Activated CD8-positive, alpha-beta memory T cell treated with anti-CD3 and anti-CD28 coated beads, Interleukin-2, amount 50 U/mL, for 48 hours (primary cell): ENCODE measurements at places on chromosomes 3 and 15.

DNA sequence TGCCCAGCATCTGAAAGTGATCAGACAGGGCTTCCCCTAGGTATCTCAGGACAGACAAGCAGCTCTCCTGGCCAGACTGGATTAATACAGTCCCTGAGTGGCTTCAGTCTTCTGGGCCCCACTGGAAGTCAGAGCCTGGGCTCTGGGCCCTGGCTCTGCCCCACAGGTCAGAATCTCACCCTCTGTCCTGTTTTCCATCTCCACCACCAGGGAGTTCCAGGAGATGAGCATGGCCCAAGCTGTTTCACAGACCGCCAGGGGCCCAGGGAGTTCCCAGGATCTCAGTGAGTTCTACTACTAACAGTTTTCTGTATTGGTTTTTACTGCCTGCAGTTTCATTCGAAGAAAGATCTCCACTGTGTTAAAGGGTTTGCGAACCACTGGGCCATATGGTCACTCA is 131.5 kb downstream of the MEX3B start:
- DNase-seq: no peak

DNA sequence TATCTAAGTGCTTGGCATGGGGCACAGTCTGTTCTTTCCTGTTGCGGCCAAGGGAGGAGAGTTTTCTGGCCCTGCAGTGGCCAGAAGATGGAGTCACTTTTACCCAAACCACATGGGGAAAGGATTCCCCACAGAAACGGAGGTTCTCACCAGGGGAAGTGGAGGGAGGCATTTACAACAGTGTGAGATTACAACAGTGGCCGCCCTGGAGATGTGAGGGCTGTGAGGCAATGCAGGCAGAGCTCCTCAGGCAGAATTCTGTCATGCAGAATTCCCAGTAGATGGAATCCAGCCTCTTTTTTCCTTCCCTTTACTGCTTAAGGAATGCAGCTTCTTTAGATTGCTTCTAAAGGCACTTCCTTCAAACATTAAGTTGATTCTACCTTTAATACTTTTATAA is 83.1 kb downstream of the CACNA1D start:
- no peak for DNase-seq

- DNase-seq: no peak
Observed at GRCh38 chr15:81882504-81882903, 163.3 kb downstream of the MEX3B start.

DNA sequence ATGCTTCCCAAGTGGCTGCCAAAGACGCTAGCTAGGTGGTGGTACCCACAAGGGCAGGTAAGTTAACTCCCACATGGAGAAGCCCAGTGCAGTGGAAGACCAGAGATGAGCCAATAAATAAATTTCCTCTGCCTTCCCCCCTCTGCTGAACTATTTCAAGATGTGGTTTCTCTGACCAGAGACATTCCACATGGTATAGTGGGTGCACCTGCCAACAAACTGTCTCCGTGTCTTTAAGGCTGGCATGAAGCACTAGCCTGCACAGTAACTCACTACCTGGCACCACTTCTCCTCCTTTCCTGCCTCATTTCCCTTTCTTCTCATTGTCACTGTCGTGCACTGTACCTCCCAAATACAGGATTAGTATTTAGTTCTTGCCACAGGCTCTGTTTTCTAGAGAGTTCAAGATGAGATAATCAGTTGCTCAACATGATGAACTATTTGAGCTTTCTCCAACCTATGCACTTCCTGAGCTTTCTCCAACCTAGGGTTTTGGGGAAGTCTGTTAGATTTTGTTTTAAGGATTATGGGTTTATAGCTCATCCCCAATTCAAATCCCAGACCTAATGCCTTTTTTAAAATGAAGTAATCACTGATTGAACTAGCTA is 8.4 kb upstream of the CRTAP start:
- no peak for DNase-seq

- no peak for DNase-seq
Observed at GRCh38 chr3:188007897-188008296, 146.1 kb upstream of the LPP start.

GRCh38 chr3:85726241-85726640 is 767.5 kb downstream of the CADM2 start:
- DNase-seq: no peak

- DNase-seq: no peak
Observed at GRCh38 chr15:51368751-51369450, 27.4 kb downstream of the GLDN start.

GRCh38 chr3:27504749-27505148 is 20.6 kb upstream of the SLC4A7 start:
- no peak for DNase-seq

DNA sequence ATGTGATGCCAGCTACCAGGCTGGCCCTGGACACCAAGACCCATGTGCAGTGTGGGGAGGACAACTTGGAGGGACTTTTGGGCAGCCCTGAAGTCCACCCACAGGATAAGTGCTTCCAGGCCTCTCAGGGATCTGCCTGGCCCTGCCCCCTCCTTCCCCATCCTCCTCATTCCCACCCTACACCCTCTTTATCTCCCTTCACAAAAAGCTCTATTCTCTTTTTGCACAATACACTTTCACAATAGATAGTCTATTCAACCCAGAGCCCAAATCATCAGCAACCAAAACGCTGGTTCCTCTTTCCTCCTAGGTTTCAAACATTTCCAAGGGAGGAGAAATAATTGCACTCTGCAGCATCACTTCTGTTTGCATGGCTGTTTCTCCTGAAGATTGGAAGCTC is 7.8 kb upstream of the ZNF710 start:
- no peak for DNase-seq

DNA sequence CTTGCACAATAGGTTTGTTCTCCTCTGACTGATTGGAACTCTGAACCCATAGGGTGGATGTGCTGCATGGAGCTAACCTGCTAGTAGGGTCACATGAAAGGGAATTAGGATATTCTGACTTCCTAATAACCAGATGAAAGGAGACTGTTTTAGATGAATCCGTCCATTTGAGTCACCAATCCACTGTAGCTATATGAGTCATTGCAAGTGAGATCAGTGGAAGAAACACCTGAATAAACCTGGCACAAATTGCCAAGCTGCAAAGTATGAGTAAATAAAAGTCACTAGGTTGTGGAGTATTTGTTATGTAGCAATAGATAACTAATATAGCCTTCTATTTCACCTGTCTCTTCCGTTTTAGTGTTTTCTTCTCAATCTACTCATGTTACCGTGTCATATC is 584.4 kb downstream of the PDCD6IP start:
- DNase-seq: no peak
